ENCODE measurements at places on chromosomes 4 and X.
A peak's percentile ranks its signal among the peaks of the same experiment; 100 is the strongest.

DNA sequence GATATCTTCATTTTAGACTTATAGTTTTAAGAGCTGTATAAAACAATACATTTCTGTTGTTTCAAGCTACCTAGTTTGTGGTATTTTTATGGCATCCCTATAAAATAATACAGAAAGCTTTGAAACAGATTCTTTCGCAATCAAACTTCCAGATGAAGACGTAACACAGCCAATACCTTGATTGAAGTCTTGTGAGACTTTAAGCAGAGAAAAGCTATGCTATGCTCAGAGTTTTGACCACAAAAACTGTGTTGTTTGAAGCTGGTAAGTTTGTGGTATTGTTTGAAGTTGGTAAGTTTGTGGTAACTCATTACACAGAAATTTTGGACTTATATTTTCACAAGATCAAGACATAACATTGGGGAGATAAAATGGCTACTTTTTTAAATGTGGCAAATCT lies 201.8 kb upstream of the UGT8 start:
- no peak for DNase-seq

DNA sequence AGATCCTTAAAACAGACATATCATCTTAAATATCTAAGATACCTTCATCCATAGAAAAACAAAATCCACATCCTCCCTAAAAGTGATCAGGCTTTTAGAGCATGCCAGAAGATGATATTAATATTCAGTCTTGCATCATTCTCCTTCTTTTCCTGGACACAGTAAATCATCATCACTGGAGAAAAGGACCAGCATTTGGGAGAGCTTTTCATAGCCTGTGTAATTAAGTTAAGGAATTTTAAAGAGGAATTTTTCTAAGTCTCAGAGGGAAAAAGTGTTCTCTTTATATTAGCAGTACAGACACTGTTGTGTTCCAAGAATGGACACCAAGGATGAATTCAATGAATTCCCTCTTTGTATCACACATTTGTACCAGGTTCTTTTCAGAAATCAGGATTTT lies 696 bp downstream of the SCRG1 start:
- DNase-seq = no peak

GRCh38 chrX:623599-624315 lies 6.8 kb upstream of the SHOX start:
- peak; percentile 60 for DNase-seq

DNA sequence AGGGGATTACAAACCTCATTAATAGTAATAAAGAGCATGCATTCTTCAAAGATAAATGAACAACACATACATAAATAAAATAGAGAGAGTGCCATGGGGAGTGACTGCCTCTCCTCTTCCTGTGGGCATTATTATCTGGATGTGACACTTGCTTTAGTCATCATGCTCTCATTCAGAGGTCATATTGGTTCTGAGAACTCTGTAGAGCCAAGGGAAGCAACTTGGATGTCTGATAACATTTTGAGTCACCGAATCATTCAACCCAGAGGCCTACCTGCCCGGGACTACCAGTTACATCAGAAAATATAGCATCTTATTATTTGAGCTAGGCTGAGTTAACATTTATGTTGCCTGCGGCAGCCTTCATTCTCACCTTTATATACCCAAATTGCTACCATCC lies 489.5 kb downstream of the STIM2 start:
- no peak for DNase-seq

DNA sequence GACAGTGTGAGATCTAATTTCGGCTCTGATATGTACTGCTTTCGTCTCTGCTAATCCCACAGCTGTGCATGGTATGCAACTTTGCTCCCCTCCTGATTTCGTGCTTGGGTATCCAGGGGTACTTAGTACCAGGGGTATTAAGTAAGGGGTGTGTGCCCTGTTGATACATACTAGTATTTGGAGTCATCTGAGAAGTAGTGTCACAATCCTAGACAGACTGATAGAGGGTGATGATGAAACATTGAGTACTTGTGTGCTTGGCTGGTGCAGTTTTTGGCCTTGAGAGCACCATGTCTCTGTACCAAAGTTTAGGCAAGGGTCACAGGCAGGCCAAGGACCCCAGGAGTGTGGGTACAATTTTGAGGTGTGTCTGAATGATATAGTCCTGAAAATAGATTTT lies 10.9 kb downstream of the GPAT3 start:
- DNase-seq = no peak

GRCh38 chr4:185502386-185502785 lies 30.9 kb upstream of the CCDC110 start:
- no peak for DNase-seq

- no peak for DNase-seq
Observed at GRCh38 chrX:133185119-133185518, 33.0 kb downstream of the TFDP3 start.

DNA sequence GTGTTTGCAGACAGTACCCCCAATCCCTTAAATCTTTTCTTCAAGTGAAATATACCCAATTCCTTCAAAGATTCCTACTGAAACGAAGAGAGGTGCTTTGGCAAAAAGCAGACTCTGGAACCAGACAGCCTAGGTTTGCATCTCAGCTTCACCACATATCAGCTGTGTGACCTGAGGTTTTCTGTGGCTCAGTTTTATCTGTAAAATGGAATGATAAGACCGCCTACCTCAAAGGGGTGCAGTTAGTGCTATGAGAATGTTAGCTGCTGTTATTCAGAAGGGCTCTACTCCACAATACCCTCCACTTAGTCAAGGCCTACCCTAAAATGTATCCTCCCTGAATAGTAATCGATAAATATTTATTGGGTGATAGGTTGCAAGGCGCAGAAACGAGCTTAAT lies 664 bp downstream of the PIR start:
- DNase-seq = no peak

GRCh38 chrX:145549496-145549895 lies 268.1 kb upstream of the SLITRK2 start:
- no peak for DNase-seq

DNA sequence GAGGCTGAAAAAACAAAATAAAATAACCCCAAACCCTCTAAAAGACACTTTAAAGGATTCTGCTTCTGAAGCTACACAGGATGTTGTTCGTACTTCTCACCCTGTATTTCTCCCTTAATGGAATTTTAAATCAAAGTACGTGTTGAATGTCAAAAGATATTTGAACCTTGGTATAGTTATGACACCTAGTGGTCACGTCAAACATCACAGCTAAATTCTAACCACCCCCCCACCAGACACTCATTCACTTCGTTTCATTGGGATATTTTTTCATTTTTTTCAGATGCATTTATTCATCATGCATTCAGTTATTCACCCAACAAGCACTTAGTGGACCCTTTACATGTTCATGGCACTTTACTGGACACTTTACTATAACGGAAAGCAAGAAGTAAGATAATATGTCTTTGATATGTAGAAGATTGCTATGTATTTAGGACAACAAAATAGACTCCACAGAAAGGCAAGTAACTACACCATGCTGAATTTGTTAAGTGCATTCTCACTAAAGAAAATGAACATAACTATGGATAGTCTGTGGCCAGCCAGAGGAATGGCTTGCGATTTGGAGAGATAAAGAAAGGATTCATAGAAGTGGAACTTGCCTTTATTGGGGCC lies 62.5 kb upstream of the GPR174 start:
- peak; percentile 26 for DNase-seq

GRCh38 chr4:154067786-154068185 lies 278.9 kb upstream of the SFRP2 start:
- no peak for DNase-seq

DNA sequence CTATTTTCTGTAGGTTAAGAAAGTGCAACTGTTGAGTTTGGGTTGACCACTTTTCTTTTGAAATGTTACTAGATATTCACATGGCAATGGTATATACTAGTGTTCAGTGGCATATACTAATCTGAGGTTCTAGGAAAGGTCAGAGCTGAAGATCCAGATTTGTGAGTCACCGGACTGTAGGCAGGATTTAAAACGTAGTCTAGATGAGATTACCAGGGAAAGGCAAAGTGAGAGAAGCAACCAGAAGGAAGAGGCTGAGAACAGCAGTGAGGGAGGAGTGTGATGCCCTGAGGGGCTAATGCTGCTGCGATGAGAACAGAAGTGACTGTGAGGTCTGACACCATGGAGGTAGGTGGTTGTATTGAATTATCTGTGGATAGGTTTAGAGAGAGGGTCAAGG lies 9.7 kb upstream of the PLA2G12A start:
- DNase-seq = no peak

Data from retina (tissue), 1 donor.